ENCODE measurements at places on chromosomes 16 and 17. TPM values are rescaled to one million over a fixed set of nuclear protein-coding genes. Genes with fewer than 3 reads are reported as not detected.

Gene KCNH4
- 0.37 TPM for total RNA-seq

Gene RHBDF1
- 29.3 TPM for total RNA-seq

Gene RASL10B
- 0.13 TPM for total RNA-seq

Gene CD300LF
- total RNA-seq = not detected

Gene SMIM5
- total RNA-seq = 0.61 TPM

Data from A549 treated with Mapracorat at 1 μM for 4 hours (cell line).